ENCODE measurements at places on chromosomes 2 and 18. TPM values are rescaled to one million over a fixed set of nuclear protein-coding genes. Genes with fewer than 3 reads are reported as not detected.
A peak's percentile ranks its signal among the peaks of the same experiment; 100 is the strongest.

- peak; percentile 53 for DNase-seq
These were observed at the start of gene PXDN for GRCh38 chr2:1744446-1745170. TSS of gene PXDN (minus strand) at chr2:1744515. CDS start at chr2:1744455, 60 bp downstream.

GRCh38 chr18:963276-963675 is 58.6 kb downstream of the ADCYAP1 start:
- DNase-seq = no peak

ARHGEF33 gene
- total RNA-seq = 1.4 TPM

DNA sequence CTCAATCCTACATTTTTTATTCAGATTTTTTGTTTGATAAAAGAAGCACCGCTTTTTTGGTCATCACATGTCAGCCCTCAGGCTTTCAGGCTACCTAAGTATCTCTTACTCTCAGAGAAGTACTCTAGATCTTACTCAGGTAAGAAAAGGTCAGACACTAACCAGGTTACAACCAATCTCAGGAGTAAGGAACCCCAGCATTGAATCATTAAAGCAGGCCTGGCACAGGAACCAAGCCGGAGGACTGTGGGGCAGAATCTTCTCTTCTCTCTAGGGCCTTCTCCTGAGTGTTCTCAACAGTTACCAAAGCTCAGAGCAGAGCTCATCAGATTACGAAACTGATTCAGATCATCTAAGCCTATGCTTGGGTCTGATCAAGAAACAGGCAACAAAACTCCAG is 28.2 kb downstream of the RBMS1 start:
- no peak for DNase-seq

DNA sequence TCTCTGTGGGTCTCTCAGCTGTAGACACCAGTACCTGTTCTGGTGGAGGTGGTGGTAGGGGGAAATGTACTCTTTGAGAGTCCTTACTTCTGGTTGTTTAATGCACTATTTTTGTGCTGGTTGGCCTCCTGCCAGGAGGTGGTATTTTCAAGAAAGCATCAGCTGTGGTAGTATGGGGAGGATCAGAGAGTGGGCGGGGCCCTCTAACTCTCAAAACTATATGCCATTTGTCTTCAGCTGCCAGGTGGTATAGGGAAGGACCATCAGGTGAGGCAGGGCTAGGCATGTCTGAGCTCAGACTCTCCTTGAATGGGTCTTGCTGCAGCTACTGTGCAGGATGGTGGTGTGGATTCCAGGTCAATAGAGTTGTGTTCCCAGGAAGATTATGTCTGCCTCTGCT is 1100.8 kb downstream of the CNTNAP5 start:
- no peak for DNase-seq

COPS9 gene
- total RNA-seq = 131 TPM

DNA sequence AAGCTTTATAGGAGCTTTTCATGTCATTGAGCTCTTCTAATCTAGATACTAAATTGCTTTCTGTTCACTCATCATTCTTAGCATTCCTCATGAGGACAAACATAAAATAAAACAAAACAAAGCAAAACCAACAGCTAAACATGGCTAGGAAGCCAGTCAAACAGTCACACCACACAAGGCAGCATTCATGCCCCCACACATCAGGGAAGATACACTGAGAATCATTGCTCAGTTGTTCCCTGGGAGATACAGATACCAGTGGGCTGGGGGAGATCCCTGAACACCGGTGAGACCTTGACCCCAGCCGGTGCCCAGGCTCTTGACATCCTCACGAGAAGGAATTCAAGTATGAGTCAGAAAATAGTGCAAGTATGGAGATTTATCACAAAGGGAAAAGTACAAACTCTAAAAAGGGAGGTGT is 177.9 kb upstream of the ARL4C start:
- no peak for DNase-seq

DNA sequence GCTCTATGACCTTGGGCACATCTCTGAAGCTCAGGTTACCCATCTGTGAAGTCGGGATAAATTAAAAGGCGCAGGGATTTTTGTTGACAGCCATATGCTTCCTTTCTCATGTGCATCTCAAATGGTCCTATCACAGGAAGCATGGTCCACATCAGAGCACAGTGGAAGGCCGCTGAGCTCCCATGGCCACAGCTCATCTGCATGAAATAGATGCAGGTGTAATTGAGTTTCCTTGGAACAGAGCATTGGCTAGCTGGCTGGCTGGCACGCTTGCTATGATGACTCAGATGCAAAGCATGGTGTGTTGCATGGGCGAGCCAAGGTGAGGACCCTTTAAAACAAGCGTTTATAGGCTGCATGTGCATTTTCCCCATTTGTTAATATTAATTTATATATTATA is 79.3 kb downstream of the TXNL1 start:
- DNase-seq = no peak

- no peak for DNase-seq
These were observed 384.7 kb upstream of the ZEB2 start for GRCh38 chr2:144904612-144905011.

- DNase-seq = no peak
These were observed 43.1 kb downstream of the RMP24 start for GRCh38 chr18:36015629-36016028.

GRCh38 chr18:58909521-58909920 is 44.8 kb downstream of the ZNF532 start:
- DNase-seq = no peak

GRCh38 chr18:69945220-69946114 is 2.2 kb downstream of the CD226 start:
- no peak for DNase-seq

SLC4A3 gene
- 3.9 TPM for total RNA-seq

OTOF gene
- 1.2 TPM for total RNA-seq

GRCh38 chr2:13414897-13415296 is 698.2 kb downstream of the TRIB2 start:
- DNase-seq = no peak

DNA sequence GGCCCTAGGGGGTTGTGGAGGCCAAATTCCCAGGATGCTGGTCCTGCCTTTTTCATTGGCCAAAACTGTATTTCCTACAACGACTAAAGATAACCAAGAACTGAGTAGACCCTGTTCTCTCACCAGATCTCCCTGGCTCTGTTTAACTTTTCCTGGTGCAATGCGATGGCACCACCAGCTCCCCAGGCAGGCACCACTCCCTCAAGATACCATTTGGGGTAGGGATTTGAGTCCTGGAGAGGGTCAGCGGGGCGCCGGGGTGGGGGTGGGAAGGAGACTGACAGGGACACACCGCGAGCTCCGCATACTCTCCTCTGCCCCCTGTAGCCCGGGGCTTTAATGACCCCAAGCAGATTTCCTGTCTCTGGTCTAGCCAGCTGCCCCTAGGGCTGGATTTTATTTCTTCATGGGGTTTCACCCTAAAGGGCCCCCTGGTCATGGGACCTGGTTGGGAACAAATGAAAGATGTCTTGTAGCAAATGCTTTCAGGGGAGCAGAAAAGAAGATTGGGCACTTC is 7.3 kb downstream of the SIX2 start:
- DNase-seq = no peak

DNA sequence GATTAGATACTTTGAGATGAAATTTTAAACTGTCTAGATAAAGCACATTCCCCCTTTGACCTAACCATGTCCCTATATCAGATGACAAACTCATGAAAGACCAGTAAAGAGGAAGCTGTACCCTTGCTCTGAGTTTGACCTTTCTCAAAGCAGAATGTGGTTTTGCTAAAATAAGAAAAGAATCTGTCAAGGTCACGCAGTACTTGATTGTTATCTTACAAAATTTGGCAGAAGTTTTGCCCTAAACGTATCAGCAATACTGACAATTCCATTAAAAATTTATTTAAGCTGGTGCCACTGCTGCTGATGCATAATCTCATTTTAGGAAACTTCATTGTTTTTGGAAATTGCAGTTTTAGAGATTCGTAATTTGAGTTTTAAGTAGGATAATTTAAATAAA is 31.2 kb upstream of the GALM start:
- no peak for DNase-seq

GRCh38 chr2:214088536-214088935 is 322.3 kb upstream of the VWC2L start:
- no peak for DNase-seq

GRCh38 chr18:49276680-49277079 is 183.8 kb downstream of the DYM start:
- no peak for DNase-seq

PTH2R gene
- total RNA-seq = not detected

CHST10 gene
- 18.4 TPM for total RNA-seq

DUSP11 gene
- total RNA-seq = 16.7 TPM

KRTCAP3 gene
- total RNA-seq = 4.6 TPM

DNA sequence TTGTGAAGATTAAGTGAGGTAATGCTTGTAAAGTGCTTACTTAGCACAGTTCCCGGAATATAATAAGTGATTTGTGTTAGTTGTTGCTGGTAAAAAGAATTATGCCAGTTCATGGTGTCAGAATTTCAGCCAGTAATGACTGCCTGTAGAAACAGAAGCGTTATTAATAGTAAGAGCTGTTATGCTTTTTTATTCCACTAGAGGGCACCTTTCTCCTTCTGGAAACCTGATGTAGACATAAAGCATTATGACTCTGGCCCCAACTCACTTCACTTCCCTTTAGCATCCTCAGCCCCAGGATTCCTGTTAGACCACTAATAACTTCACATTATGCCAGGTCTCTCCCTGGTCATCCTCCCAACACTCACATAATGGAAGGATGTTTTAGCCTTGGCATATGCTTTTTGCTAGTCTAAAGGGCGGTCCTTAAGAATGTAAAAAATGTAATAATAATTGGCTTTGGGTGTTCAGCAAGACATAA is 34.9 kb downstream of the C18orf54 start:
- no peak for DNase-seq

CXXC1 gene
- total RNA-seq = 108 TPM

SPEG gene
- 0.78 TPM for total RNA-seq

DNA sequence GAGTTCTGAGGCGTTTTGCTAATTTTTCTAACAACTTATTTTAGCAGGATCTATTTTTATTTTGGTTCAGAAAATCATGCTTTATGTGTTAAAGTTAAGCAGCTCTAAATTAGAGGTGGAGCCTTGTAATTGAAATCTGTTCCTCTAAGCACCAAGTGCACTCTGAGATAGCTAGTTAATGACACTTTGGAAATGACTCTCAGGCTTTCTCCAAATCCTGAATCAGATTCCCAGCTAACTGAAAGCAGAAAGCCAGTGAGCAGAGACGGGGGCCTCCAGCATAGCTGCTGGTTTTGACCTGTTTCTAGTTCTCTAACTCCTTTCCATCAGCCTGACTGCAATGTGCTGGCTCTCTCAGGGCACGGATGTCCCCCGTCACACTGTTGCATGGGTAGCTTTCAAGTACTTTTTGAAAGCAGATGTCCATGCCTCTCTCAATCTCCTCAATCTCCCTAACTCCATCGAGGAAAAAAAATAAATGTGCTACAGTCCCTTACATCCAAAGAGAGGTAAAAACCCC is 326.5 kb downstream of the SATB2 start:
- DNase-seq = no peak

DNA sequence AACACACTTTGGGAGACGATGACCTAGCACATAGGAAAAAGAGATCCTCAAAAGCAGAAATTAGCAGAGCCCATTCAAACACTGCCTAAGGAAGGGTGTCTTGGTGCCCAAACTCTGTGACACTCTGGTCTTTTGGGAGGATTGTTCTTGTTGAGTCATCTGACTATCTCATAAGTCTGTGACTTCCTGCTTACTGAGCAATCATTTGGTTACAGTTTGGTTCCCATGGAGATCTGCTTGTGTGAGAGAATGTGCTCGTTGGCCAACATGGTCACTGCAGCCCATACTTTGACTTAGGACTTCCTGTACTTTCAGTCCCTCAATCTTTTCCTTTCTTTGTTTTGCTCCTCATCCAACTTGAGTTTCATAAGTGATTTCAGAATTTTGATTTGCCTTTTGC is 602.9 kb downstream of the NYAP2 start:
- peak; percentile 27 for DNase-seq

- peak; percentile 85 for DNase-seq
These were observed 95.1 kb downstream of the MRO start for GRCh38 chr18:50724751-50725151.

DNA sequence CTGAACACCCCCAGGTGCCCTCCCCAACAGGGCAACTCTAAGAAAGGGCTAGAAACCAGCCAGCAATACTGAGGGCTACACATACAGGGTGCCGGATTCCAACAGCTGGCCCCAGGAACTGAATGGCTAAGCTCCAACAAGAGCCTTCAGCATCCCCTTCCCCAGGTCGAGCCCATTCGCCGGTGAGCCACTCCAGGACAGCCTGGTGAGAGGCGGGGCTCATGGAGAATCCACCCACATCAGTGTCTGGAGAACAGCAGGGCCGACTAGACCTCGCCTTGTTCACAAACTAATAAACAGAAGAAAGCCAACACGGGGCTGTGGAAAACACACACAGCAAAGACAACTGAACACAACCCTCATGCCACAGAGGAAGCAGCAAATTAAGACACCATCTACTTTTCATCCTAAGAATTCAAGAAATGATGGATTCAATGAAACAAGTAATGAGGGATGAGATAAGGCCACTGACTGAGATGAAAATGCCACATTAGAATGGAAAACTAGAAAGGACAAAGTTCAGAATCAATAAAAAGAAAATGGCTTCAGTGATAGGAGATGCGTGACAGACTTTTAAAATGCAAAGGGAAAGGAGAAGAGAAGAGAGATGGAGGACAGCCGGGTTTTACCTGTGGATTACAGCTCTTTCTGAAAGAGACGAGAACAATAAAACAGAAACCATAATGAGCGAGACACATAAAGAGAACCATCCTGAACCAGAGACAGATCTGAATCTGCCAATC is 8.2 kb downstream of the PER2 start:
- no peak for DNase-seq

VIL1 gene
- not detected for total RNA-seq

KIF1A gene
- 51.3 TPM for total RNA-seq

DNA sequence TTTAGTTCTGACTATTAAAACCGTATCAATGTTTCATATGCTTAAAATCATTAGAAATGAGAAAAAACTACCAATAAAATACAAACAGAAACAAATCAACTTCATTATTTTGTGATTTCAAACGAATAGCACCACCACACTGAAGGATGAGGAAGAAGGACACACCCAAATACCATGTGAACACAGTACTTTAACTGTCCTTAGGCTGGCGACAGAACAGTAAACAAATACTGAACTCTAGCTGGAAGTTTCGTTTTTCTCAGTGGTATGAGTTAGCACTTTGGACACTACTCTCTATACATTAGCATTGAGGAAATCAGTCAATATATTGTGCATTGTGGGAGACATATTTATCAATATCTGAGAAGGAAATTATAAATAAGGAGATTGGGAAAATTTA is 202.4 kb upstream of the AGAP1 start:
- no peak for DNase-seq

GRCh38 chr2:70801607-70802263 is 11.3 kb upstream of the FIGLA start:
- no peak for DNase-seq

DNA sequence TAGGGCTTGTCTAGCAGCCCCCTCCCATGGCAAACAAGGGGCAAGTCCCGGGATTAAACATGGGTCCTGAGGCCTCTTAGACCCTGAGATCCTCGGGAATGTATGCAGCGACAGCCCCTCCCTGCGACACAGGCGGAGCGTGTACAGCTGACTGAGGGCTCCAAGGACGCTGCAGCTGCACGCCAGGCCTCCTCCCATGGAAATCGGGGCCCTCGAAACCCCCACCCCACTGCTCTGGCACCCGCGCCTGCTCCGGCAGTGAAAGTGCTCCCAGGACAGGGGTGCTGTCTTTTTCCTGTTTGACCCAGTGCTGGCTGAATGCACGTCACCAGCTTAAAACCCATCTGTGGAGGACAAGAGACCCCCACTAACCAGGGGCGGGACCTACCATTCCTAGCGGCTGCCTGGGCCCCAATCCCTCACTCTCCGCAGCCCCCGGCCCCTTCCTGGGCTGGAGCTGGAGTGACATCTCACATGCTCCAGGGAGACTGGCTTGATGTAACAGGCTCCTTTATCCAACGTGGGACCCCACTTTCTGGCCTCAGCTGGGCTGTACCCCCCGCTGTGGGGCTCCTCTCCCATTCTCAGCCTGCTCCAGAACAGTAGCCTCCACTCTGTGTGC is 247.7 kb downstream of the TWIST2 start:
- no peak for DNase-seq
